NCI-H1417 treated with DMSO at 0.1 percent for 48 hours (cell line): ENCODE measurements at places on chromosomes 2 and 18.

DNA sequence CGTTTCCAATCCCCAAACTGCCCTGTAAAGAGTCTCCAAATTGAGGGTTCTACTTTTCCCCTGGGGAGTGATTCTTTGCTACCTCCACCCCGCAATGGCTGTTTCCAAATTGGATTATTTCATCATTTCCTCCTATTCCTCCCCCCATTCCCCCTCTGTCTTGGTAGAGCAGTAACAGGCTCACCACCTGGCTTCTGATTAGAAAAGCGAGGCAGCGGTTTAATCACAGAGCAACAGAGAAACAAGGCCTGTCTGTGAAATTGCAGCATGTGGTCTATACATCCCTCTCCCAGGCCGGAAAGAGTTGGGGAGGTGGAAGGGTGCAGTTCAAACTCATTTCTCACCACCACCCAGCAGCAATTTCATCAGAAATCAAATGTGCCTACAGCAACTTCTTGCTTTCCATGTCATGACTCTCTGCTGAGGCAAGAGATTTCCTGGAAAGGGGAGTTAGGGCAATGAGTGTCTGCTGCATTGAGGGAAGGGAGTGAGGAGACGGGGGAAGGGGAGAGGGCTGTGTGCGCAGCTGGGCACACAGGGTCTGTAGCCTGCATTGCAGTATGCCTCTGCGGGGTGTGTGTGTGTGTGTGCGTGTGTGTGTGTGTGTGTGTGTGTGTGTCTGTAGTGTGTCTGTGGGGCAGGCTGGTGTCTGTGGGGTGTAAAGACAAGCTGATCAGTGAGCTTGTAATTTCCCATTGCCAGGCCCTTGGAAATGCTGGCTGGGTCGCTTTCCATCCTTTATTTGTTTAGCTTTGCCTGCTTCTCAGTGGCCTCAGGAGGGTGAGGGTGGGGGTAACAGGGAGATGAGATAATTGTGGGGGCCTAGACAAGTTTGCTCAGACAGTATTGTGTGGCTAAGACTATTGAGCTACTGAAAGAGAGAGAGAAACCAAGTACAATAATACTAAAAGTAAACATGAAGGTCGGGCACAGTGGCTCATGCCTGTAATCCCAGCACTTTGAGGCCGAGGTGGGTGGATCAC, 13.5 kb upstream of the IGFBP2 start:
- peak; percentile 80 for DNase-seq

GRCh38 chr18:74242438-74243096, 49.2 kb downstream of the CYB5A start:
- no peak for DNase-seq

- DNase-seq: no peak
Measured at GRCh38 chr2:144629935-144630334, 110.0 kb upstream of the ZEB2 start.

DNA sequence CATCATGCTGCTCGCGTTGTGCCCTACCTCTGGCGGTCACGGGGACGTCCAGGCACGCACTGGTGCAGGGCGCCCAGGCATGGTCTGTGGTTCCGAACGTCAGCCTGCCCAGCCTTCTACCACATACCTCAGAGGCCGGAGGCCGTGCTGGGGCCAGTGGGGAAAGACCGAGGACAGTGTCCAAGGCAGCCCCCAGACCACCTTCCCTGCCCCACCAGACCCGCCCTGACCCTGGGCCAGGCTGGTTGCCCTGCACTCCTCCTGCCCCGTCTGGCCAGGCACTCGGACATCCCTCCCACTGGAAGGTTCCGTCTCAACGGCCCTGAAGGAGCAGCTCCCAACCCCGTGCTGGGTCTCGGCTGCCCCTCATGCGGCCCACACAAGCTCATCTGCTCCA, 32.8 kb downstream of the SLC66A2 start:
- DNase-seq: no peak

GRCh38 chr2:106044021-106044420, 150.1 kb downstream of the UXS1 start:
- DNase-seq: no peak

DNA sequence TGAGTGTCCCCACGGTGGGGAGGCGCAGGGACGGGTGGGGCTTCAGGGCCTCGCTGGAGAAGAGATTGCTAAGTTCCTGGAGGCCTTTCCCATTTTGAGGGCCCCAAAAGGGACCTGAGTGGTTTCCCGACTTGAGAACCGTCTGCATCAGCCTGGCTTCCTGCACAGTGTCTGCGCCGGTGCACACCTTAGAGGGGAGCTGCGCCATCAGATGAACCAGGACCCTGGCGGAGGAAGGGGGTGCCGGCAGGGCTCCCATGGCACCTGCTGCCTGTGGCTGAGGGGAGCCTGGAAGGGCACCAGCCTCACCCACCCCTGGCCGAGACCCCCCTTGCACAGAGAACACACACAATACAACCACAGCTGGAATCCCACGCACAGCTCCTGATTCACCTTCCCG, 465.1 kb upstream of the MYT1L start:
- no peak for DNase-seq

DNA sequence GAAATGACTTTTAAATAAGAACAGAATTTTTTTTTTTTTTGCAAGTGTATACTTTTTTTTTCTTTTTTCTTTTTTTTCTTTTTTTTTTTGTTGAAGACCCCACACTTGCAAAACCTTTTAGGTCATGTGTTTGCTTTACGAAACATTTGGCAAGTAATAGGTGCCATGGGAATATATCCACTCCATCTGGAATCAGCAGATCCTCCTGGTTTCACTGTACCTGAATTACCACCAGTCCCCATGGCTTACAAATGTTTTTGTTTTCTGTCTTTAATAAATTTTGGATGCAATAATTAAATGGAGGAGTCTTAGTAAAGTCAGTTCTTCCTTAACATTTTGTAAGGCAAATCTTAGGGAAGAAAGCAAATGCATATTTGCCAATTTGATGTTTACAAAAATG, 559.7 kb upstream of the ZEB2 start:
- DNase-seq: no peak

GRCh38 chr2:205022841-205023240, 477.6 kb downstream of the PARD3B start:
- DNase-seq: no peak

DNA sequence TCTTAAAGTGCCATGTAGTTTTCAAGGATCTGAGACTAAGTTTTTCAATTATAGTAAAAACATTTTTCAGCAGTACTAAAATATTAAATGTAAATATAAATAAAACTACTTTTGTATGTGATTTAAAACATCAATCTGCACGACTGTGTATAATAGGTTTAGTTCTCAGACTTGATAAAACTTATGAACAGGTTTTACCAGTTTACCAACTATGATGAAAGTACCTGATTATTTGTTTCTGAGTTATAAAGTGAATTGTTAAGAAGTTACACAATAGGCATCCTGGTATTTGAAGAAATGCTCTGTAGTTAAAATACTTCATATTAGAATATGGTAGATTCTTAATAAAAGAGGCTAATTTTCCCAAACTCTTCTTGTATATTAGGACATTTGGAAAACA, 14.8 kb downstream of the RELCH start:
- DNase-seq: no peak

- DNase-seq: no peak
Measured at GRCh38 chr2:172293952-172294351, 133.4 kb upstream of the ITGA6 start.

GRCh38 chr2:156907806-156908205, 349.7 kb upstream of the GALNT5 start:
- no peak for DNase-seq

DNA sequence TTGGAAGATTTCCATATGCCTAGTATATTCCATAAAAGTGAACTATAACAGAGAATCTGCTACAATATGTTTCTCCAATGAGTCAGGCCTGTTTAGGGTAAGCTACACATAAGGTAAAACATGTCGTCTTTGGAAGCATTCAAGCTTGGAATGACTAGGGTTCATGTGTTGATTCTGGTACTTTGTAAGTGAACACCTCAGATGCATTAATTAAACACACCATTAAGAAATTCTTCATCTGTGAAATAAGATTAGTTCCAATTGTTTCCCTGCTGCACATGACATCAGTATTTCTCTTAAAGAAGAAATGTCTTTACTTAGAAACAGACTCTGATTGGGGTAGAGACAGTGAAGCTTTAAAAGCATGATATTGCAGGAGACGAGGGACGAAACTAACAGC, 461.1 kb upstream of the NXPH2 start:
- DNase-seq: no peak

DNA sequence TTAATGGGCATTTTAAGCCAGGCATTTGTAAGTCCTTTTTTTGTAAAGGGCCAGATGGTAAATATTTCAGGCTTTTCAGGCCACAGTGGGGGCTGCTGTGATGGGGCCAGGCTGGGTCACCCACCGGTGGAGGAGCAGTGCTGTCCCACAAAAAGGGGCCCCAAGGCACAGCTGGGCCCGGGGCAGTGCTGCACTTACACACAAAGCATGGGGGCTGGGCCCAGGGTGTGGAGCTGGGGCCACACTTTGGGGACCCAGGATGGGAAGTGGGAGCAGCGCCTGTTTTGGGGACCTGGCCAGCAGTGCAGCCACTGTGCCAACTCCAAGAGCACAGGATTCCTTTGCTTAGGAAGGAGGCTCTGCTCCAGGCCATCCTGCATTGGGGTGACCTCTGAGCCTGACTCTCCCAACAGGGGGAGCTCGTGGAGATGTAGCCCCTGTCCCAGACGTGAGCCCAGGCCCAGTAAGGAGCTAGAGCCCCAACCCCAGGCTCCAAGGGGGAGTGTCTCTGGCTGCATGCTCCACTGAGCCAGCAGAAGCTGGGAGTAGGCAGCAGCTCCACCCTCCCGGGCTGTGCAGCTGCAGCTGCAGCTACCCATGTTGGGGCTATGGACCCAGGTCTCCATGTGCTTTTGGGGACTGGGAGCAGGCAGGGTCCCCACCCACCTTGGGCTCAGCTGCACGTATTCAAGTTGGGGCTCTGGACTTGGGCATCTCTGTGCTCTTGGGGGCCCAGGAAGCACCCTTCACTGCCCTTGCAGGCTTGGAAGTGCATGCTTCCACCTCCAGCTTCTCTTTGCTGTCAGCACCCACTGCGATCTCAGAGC, 1036.5 kb upstream of the CNTNAP5 start:
- no peak for DNase-seq

DNA sequence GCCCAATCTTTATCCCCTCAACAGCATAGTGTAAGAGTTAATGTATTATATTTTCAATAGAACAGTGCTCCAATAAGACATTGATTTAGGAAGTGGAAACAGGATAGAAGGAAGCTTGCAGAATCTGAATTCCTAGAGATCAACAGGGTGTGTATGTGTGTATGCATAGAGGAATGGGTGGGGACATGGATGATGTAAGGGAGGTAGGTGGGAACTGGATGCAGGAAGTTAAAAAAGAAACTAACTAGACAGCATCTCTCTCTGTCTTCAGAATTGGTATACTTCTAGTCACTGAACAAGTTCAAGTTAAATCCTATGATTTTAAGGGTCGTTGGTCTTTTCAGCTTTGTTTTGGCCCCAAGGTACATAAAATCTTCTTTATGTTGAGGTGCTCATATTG, 196.6 kb downstream of the PMAIP1 start:
- no peak for DNase-seq

GRCh38 chr18:43108469-43108868, 7.0 kb downstream of the RIT2 start:
- no peak for DNase-seq

DNA sequence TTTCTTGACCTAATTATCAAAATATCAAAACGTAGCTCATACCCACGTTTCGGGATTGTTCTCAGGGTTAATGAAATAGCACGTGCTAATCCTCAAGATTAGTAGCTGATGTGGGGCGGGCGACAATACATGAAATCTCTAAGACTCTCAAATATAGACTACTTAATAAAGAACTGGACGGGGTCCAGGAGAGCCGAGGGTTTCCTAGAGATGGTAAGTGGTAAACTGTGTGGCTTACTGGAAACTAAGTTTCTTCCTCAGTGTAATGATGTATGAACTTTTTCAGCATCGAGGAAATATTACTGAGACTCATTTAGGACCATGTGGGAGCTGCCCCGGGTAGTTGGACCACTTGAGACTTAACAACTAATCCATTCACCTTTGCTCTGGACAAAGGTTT, 453.3 kb upstream of the SALL3 start:
- DNase-seq: no peak

- DNase-seq: no peak
Measured at GRCh38 chr2:239758279-239758877, 266.8 kb downstream of the NDUFA10 start.

DNA sequence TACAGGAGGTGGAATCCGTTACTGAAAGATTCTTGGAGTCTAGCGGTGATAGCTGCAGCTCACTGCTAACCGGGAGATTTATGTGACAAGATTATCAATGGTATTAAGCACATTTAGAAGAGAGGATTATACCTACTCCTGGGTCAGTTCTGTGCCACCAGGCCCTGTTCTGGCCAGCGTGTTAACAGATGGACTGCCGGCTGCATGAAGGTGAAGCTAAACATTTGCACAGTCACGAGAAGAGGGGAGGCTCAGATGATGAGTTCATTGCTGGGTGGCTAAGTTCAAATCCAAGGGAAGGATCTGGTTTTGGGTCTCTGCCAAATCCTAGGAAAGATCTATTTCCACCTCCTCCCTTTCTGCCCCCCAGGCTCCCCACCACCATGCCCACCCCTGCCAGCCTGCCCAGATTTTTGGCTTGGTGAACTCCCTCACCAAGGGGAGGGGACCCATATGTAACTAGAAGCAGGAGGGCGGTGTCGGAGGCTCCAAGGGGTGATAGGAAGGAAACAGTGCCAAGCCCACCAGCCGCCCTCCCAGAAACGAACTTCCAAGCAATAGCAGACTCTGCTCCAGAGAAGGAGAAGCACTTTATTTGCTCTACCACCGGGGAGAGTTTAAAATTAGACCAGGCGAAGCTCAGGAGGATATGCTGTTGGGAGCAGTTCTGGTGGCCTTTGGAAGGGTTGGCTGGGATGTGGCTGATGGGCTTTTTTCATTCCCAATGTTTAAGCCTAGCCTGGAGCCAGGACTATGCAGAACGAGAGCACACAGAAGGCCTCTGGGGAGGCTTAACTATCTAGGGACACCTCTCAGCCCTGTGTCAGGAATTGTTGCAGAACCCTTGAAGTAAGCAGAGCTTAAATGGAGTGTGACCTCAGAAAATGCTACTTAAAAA, 200.5 kb downstream of the KLHL29 start:
- DNase-seq: no peak

DNA sequence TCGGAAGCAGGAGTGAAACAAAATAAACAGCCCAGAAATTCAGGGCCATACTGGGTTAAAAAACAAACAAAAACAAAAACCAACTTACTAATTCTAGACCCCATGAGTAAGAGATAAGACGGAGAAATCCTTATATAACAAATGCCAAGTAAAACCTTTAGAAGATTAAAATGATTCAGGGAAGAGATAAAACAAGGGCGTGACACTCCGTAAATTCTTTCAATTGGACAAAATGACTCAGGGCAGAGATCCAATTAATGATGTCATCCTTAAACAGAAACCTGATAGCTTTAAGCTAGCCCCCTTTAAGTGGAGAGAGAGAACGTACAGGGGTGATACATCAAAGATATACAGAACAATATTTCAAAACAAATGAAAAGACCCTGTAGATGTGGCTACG, 317.4 kb downstream of the NBAS start:
- DNase-seq: no peak

- no peak for DNase-seq
Measured at GRCh38 chr2:108614659-108615058, 80.4 kb downstream of the LIMS1 start.

- no peak for DNase-seq
Measured at GRCh38 chr2:207565736-207566500, 36.2 kb downstream of the CREB1 start.
